ENCODE measurements at places on chromosomes 12 and 14.

GRCh38 chr14:100054316-100055075, 10.7 kb upstream of the EVL start:
- no peak for DNase-seq

DNA sequence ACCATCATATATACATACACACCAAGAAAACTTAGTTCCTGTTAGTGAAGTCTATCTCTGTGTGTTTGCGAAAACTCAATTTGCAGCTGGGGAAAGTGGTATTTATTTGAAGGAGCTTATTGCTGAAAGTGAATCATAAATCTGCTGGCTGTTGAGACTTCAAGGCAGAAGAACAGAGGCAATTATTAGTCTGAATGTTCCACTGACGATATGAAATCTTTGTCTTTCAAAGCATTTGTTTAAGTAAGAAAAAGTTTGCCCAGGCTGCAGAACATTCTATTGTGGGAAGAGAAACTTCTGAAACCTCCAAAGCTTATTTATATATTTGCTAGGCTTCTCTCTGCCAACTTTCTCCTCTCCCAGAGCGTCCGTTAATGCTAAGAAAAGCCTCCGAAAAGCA, 255.7 kb upstream of the TMPO start:
- no peak for DNase-seq

- DNase-seq, result peak; percentile 15
Observed at GRCh38 chr12:52691076-52691840, 11.1 kb upstream of the KRT1 start.

- no peak for DNase-seq
Observed at GRCh38 chr12:103679421-103680170, 92.5 kb downstream of the STAB2 start.

DNA sequence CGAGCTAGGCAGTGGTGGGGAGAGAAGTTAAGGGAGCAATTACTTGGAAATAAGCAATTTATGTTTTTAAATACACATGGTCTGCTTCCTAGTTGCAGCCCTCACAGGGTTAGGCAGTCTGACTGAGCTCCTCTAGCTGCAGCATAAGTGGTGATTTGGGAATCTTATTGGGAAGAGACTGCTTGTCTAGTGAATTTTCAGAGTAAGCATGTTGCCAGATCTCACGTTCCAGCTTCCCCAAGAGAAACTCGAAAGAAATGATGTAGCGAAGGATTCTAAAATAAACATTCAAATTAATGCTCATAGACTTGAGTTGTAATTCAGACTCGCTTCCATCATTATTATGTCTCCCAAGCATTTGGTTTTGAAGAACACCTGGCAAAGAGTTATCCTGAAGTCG, 440.2 kb downstream of the ATP23 start:
- DNase-seq, result no peak

GRCh38 chr12:115146453-115146852, 462.5 kb upstream of the TBX3 start:
- no peak for DNase-seq

- no peak for DNase-seq
Observed at GRCh38 chr12:65656156-65656882, 168.0 kb upstream of the HMGA2 start.

DNA sequence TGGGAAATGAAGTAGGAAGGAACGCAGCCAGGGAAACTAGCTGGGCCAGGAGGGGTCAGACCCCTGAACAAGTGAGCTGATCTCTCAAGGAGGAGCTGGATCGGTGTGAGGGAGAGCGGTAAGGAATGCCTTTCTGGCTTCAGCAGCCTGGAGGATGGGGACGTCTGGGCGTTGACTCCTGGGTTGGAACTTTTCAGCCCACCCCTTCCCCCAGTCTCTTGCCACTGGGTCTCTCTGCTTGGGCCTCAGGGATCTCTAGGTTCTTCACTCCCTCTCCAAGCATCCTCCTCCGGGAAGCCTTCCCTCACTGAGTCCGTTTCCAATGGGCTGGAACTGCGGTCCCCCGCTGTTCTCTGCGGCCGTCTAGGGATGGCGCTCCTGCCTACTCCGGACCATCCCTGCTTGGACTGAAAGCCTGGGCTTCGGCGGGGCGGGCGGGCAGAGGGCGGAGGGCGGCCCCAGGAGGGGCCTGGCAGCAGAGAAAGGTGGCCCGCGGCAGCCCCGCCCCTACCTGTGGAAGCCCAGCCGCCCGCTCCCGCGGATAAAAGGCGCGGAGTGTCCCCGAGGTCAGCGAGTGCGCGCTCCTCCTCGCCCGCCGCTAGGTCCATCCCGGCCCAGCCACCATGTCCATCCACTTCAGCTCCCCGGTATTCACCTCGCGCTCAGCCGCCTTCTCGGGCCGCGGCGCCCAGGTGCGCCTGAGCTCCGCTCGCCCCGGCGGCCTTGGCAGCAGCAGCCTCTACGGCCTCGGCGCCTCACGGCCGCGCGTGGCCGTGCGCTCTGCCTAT, at the start of gene KRT7:
Gene KRT7, plus strand, starts transcription at position 570 of the 788 bp plus-strand sequence. Its CDS starts 54 bp downstream, at position 624.
- no peak for DNase-seq

- no peak for DNase-seq
Observed at GRCh38 chr12:123055281-123055766, 74.8 kb downstream of the ARL6IP4 start.

GRCh38 chr14:60184905-60185555, 19.8 kb upstream of the DHRS7 start:
- no peak for DNase-seq

DNA sequence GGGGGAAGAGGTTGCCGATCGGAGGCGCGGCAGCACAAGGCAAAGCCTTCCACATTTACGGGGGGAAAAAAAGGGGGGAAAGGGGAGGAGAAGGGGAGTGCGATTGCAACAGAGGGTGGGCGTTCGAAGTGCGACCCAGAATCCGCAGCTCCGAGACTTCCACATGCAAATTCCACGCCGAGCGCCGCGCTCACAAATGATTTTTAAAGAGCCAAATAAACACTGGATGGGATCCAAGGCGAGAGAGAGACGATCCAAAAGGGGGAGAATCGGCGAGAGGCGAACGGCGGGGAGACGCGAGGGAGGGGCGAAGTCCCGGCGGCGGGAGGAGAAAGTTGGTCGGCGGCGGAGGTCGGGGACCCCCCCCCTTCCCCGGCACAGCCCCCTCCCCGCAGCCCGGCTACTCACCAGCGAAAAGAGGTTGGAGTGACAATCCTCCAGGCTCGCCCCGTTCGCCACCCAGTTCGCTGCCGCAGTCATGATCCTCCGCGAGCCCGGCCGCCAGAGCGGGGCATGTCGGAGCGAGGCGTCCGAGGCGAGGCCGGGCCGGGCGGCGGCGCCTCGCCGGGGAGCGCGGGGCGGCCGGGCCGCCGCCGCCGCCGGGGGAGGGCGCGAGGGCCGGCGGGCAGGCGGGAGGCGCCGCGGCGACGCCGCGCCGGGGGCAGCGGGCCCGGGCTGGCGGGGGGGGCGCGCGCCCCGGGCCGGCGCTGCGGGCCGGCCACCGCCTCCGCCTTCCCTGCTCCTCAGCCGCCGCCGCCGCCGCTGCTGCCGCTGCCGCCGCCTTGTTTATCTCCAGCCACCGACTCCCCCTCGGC, 634 bp downstream of the MED13L start:
- DNase-seq, result peak; percentile 58

DNA sequence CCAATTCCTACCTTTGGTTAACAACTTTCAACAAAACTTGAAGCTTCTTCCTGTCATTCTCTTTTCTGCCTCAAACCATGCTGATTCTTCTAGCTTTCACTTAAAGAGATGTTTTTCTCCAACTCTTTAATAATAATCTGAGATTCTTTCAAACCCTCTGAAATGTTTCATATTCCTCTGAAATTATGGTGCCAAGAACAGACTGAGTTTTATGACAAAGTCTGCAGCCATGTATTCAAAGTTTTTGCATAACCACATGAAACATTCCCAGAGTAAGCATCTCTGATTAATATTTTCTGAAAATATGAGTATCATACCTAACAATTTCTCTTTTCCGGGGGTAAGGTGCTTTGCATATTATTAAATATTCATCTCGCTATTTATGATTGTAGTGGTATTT, 59.1 kb upstream of the DCN start:
- no peak for DNase-seq

GRCh38 chr14:69481815-69482568, 2.5 kb upstream of the PLEKHD1 start:
- no peak for DNase-seq

GRCh38 chr14:35122696-35123387, 490 bp downstream of the PRORP start:
- no peak for DNase-seq

DNA sequence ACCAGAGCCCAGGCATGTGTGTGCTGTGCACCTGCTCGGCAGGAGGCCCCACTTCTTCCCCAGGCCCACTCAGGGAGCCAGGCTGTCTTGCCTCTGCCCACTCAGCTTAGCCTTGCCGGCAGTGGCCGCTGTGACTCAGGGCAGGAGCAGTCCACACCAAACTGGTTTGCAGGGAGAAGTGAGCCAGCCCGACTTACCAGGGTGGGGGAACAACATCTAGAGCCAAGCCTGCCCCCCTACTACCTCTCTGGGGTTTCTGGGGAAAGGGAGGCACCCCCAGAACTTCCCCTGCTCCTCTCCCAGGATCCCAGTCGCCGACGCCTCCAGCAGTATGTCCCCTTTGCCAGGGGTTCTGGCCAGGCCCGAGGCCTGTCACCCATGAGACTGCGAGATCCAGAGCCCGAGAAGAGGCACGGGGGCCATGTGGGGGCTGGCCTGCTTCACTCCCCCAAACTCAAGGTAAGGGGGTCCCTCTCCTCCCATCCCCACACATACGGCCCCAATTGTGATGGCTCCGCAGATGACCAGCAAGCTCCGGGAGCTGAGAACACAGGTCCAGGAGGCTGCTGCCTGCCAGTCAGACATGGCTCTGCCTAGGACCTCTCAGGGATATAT, 3.0 kb downstream of the PLEKHG6 start:
- DNase-seq, result no peak

- DNase-seq, result peak; percentile 45
Observed at GRCh38 chr14:105281371-105282097, 19.3 kb downstream of the BRF1 start.

DNA sequence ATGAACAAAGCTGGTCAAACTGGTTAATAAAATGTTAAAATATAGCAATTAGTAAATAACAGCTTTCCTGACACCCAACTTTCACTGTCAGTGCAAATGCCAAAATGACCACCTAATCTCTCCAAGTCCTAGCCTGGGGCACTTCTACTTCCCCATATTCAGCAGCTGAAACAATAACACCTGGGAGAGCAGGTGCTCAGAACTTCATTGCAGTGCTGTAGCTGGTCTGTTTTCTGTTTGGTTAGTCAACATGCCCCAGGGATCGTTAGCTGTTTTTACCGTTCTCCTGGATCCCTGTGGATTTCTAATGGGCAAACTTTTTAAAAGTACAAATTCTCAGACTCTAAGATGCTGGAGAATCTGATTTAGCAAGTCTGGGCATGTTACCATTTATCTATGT, 759.7 kb downstream of the GALC start:
- no peak for DNase-seq

- DNase-seq, result no peak
Observed at GRCh38 chr12:118052324-118053070, 8.5 kb downstream of the WSB2 start.

DNA sequence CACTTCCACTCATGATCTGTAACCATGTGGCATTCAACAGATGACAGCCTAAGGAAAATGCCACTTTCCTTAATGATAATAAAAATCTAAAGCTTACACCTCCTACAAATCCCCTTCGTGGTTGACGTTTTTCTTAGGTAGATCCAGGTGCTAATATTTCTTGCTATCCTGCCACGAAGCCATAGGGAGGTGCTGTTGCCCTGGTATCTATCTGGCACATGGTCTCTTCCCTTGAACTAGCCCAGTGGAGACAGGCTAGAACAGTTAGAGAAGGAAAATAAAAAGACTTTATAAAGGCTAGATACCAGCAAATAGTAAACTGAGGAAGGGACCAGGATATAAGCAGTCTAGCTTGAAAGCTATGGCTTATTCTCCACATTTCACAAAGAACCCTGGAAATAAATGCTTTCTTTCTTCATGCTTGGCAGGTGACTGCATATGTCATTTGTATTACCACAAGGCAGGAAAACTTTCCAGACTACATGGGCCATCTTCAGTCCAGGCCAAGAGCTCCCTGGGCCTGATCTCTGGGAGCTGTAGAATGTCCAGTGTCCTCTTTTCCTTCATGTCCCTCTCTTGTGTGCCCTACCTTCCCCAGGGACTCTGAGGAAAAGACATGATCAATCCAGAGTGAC, 15.3 kb downstream of the SPIC start:
- no peak for DNase-seq

DNA sequence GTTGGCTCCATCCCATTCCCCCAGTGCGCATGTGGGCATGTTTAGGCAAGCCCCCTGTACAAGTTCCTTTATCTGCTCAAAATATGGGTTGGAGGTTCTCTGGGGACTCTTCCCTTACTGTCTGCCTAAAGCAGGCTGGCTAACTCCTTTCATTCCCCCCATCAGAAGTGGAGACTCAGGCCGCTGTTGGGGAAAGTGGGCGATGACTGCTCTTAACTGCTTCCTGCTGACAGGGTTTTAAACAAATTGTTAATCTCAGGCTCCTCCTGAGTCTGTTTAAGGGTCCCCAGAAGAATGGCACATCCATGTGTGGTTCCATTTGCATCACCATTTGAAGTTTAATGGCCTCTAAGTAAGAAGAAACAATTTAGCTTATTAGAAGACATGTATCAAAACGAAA, 15.4 kb upstream of the FAR2 start:
- DNase-seq, result no peak

GRCh38 chr12:85947286-85947685, 73.2 kb downstream of the NTS start:
- DNase-seq, result no peak

DNA sequence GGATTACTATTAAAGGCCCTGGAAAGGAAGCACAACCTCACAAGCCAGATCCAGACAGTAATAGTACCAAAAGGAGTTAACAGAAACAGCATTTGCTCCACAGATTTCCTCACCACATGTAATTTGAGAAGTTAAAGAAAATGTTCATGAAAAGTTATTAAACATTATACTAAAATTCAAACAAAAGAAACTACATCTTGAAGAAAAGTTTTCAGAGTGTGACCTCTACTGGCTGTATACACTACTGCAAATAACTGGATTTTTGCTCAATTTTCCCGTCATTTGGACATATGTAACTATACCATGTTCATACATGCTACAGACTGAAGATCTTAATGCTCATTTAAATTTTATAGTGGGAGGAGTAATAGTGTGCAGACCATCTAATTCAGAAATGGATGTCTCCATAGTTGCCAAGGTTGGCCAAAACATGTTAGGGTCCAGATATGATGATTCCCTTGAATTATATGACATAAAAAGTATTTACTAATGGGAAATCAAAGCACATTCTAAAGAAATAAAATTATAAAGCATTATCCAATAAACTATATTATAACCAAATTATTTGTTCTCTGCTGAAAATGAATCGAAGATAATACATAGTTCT, 5.6 kb downstream of the KRR1 start:
- DNase-seq, result no peak

GRCh38 chr14:22073801-22074200, 400.2 kb upstream of the OR4E1 start:
- no peak for DNase-seq

DNA sequence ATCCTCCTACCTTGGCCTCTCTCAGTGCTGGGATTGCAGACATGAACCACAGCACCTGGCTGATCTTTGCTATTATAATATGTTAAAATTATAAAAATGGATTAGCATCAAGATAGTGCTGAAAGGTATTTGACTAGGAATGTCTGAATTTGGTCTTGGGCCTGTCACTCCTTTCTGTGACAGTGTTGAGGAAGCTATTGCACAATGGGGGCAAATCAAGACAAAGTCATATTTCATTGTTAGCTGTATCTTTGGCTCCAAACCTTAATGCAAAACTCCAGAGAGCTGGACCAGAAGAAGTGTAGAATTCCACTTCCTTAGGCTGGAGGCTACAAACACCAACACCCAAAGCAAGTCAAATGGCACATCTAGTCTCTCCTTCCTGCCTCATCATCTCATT, 42.2 kb downstream of the ZCRB1 start:
- no peak for DNase-seq

Measured in CD4-positive, alpha-beta T cell treated with Interferon alpha-2 for 1 hour (primary cell).